ENCODE measurements at places on chromosomes 5 and 9.

DNA sequence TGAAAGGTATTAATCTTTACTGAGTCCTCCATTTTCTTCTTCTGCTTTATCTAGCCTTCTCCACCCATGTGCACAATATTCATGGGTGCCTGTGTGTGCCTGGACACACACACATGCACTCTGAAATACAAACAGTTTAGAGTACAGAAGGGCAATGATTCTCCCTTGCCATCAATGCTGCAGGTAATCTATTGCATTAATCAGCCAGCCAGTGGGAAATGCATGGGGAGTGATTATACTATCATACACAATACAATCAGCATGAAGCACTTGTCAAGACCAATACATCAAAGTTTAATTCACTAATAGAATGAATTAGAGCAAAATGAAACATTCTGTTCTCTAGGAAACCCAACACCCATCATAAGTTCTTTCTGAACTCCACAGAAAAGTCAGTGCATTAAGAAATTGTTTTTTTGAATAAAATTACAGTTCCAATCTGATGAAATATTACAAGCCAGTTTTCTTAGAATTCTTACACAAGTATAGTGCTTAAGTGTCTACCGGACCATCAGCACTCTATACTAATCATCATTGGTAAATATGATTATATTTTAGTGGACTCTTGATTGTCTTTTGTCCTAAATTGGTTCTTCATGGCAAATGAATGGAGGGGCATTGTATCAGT is 172.2 kb downstream of the ZSWIM6 start:
- no peak for DNase-seq

DNA sequence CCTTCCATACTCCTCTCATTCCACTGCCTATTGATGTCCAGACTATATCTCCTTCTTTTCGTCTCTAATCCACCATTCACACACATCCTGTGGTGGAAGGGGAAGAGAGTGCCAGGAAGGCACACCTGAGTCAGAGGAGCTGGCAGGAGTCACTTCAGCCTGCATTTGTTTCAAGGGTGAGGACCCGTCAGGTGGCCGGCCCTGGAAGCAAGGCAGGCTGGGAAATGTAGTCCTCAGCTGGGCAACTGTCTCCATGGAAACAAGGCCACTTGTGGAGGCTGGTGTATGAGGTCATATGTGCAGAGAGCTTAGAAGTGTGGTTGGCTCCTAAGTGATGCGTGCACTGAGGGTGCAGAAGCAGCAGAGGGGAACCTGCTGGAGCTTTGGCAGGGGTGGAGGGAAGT is 278.4 kb downstream of the NSG2 start:
- DNase-seq = no peak

GRCh38 chr5:78483809-78484521 is 123.5 kb downstream of the SCAMP1 start:
- no peak for DNase-seq

- DNase-seq = no peak
Observed at GRCh38 chr5:6535594-6535993, 86.9 kb downstream of the UBE2QL1 start.

GRCh38 chr5:34717426-34718327 is 61.5 kb downstream of the RAI14 start:
- no peak for DNase-seq

DNA sequence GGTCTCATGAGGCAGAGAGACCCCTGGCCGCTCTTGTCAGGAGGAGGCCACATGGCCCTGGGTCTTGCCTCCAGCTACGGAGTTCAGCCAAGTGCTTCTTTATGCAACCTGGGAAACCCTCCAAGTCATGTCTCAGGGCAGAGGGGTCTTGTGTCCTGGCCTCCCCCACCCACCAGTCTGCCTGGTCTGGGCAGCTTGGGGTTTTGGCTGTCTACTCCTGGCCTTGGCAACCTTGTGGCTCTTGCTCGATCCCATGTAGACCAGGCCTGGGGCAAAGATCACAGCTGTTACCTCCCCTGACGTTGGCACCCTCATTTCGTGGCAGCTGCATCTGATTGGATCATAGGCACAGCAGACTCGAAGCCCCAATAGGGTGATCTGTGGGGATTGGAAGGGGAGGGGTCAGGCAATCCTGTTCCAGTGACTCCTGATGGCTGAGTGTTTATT is 28.4 kb downstream of the JADE2 start:
- no peak for DNase-seq

DNA sequence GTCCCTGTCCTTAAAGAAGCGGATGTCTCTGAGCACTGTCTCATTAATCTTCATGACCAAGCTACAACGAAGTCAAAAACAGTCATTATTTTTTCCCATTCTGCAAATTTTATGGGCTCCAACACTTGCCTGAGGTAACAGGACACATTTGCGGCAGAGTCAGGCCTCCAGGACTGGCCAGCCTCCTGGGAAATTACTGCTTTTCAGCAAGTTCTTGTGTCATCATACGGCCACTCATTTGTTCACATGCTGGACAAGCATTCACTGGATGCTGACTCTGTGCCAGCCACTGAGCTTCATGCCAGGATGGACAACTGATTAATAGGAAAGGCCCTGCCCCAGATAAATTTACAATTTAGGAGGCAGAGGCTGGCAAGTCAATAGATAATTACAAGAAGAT is 305.7 kb downstream of the ACTL7B start:
- no peak for DNase-seq

DNA sequence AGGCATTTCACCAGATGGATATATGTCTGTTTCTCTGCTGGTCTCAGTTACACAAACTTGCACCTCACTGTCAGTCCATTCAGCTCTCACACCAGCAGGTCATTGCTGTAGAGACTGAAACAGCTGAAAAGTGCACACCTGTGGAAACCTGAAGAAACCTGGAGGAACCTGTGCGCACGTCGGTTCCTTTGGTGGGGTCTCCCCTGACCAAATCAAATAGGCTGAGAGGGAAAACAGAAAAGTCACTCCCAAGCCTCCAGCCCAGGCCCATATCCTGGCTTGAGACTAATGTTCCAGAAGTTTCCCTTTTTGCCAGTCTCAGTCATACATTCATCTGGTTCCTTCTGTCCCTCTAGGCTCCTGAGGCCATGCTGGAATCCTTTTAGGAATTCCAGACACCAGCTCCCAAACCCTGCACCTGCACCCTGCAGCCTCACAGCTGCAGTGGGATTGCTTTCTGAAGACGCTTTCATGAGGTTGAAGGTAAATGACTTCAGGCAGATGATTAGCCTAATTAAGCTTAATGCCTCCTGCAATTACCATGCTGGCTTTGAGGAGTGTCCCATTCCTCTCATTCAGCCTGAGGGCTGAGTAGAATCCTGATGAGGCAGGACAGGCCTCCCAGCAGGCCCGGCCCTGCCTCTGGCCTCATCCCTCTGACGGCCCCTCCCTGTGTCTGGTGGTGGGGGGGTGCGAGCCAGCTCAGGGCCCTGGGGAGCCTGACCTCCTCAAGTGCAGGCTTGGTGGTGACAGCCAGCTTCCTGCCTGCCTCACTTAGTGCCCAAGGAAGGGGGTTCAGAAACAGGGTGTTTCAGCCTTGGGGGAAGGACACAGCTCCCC is 24.3 kb upstream of the CXCL14 start:
- DNase-seq = no peak

- no peak for DNase-seq
Observed at GRCh38 chr9:34575862-34576596, 13.5 kb downstream of the CNTFR start.

DNA sequence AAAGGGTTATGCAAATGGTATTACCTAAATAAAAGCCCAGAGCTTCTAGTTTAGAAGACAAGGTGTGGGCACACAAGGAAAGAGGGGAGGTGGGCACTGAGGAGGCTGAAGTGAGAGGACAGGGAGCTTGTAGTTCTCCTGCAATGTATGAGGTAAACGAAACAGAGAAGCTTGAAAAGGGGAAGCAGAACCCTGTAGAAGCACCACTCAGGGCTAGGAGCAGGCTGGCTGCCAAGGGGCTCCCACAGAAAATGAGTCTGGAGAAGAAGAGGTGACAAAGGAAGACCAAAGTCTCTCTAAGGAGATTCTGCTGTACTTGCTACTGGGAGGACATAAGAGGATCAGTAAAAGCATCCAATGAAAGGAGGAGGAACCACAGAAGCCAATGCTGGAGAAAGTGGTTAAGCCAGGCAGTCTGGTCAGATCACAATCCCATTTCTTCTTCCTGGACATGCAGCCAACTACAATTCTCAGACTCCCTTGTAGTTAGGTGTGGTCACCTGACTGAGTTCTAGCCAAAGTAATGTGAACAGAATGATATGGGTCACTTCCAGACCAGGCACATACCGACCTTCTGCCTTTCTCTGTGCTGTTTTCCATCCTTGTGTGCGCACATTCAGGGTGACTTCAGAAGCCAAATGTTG is 174.5 kb upstream of the MAP3K1 start:
- no peak for DNase-seq

- no peak for DNase-seq
Observed at GRCh38 chr9:130290291-130291181, 25.0 kb downstream of the HMCN2 start.

DNA sequence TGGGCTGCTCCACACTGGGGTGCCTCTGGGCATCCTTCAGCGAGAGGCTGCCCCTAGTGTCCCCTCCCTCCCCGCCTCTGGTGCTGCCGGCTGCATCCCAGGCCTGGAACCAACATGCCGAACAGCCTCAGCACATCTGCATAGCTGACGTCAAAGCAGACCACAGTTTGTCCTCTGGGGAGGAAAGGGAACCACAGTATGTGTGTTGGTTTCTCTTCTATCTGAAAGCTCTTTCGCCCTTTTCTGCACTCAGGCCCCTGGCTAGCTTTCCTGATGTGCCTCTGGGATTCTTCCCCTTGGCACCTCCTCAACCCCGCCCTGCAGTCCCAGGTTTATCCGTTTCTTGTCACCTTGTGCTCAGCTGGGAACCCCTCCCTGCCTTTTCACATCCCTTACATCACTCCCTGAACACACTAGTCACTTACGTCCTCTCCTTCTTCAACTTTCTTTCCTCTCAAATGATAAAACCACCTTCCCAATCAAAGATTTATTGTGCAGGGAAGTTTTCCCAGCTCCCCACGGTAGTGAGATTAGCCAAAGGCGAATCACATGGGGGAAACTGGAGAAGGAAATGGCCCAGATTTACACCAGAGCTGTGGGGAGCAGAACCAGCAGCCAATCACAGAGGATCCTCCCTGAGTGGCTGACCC is 35.5 kb upstream of the B4GALT1 start:
- DNase-seq = no peak

- DNase-seq = no peak
Observed at GRCh38 chr5:143205883-143206195, 197.6 kb downstream of the NR3C1 start.

DNA sequence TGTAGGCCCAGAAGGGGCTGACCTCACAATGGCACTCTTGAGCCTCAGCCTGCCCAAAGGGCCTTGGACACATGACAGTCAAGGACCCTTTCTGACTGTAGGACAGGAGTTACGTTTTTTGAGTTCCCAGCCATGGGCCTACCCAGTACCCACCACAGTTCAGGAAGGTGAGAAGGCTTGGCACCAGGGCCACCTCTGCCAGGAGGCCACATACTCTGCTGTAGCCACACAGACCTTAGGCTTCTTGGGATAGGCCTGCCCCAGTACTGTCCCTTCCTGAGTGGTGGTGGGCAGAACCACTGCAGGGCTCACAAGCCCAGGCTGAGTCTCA is 12.8 kb downstream of the PDLIM4 start:
- DNase-seq = no peak

DNA sequence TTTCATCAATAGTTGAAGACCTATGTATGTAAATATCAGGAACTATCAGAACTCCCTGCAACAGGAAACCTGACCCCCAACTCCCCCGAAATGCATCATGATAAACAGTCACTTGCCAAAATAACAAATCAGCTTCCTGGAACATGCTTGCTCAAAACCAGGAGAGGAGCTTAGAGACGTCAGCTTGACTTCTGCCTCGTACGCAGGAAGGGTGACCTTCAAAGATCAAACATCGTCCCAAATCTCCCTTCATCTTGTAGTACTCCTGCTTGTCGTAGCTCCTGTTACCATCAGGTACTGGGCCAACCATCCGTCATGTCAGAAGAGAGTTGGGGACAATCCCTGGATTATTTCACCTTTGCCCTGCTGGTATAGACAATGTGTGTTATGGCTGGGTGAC is 396.1 kb downstream of the GADD45G start:
- no peak for DNase-seq

- no peak for DNase-seq
Observed at GRCh38 chr9:129198319-129199043, 20.4 kb upstream of the IER5L start.

GRCh38 chr5:54361691-54362411 is 51.5 kb upstream of the ARL15 start:
- DNase-seq = no peak

DNA sequence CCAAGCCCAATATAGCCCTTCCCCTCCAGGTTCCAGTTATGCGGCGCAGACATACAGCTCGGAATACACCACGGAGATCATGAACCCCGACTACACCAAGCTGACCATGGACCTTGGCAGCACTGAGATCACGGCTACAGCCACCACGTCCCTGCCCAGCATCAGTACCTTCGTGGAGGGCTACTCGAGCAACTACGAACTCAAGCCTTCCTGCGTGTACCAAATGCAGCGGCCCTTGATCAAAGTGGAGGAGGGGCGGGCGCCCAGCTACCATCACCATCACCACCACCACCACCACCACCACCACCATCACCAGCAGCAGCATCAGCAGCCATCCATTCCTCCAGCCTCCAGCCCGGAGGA is 6.3 kb downstream of the NR4A3 start:
- DNase-seq = no peak

- no peak for DNase-seq
Observed at GRCh38 chr5:4044881-4045280, 449.2 kb downstream of the IRX1 start.

Measured in activated CD4-positive, CD25-positive, alpha-beta regulatory T cell (primary cell).